ENCODE measurements at places on chromosomes 2 and 18.

DNA sequence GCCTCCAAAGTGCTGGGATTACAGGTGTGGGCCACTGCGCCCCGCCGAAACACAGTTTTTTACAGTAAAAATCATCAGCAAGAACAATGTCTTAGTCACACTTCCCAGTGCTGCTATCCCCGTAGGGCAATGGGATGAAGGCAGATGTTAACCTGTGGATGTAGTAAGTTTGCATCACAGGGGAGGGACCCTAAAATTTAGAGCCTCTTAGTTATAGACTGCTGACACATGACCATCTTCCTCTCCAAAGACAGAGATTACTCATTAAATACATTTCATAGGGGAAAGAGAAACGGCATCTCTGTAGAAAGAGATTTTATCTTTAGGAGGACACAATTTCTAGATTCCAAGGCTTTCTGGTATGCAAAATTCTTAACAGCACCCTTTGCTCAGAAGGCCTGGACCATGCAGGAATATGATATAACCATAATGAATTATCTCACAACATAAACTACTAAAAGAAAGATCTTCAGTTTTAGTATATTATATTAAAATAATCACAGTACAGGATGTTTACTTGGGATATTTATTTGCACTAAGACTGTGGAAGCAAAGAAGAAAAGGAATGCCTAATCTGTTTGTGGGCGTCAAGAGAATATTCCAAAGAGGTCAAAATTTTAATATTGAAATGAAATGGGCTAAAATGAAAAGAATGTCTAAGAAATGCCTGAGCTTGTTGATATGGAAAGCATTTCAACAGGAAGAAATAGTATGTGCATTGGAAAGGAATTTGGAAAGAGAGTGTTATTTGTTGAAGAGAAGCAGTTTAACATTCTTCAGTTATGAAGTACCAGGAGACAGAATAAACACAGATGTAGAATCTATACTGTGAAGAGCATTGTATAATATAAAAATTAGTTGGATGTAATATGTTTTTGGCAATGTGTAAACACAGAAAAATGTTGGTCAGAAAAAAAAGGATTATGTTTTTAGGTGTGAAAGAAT is 1228.3 kb upstream of the CHAC2 start:
- no peak for DNase-seq

DNA sequence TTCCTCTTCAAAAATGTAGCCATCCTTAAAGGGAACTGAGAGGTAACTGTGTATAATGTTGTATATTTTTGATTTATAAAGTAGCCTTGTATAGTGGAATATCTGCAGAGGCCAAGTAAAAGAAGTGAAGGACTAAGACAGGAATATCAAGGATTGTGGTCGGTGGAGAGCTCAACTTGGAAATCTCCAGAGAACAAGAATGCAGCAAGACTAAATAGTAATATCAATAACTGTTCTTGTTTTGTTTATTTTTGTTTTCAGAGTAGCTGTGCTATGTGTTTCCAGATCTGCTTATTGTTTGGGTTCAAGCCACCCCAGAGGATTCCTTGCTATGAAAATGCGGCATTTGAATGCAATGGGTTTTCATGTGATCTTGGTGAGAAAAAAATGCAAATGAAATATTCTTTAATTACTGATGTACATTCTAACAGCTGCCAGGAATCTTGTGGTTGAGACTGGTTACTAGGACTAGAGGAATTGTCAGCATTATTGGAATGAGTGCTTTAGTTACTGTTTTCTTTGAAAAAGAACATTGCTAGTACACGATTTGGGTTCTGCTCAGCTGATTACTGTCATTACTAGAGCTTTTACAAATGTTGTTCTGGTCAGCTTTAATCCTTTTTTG is 25.0 kb downstream of the FASTKD2 start:
- no peak for DNase-seq

DNA sequence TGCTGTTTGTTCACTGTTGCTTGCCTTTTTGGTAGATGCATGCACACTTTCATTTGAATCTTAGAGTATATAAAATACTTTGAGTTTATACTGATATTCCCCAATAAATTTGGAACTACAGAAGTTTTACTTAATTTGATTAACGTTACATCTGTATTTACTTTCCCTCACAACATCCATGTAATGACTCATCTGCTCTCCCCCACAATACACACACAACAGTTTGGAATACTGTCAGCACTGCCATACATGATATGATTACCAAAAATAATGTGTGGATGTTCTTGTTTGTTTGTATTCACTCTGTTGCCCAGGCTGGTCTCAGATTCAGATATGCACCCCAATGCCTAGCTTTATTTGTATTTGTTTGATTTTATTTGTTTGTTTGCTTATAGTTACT is 144.2 kb downstream of the WDR7 start:
- DNase-seq, result no peak

DNA sequence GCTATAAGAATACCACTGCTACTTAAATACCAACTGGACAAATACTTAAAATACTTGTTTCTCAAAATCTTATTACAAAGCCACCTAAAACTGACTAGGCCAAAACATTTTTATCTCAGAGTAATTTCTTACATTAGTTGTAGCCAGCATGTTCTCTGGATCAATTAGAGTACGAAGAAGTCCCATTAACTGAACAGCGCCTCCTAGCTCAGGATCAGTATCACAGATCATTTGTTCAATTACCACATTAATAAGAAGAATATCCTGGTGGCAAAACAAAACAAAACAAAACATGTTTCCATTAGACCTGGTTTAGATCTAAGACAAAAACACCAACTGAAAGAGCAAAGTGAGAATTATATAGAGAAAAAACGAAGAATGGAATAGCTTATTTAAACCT is 36.0 kb downstream of the PPP4R3B start:
- DNase-seq, result no peak

GRCh38 chr2:86617738-86618137 is 5.9 kb downstream of the RNF103 start:
- DNase-seq, result no peak

GRCh38 chr2:143344780-143345179 is 215.6 kb downstream of the ARHGAP15 start:
- DNase-seq, result no peak

- no peak for DNase-seq
These were observed 94.7 kb downstream of the MAP4K4 start for GRCh38 chr2:101792208-101792607.

GRCh38 chr2:63056107-63057050 is 5.7 kb downstream of the OTX1 start:
- no peak for DNase-seq
